NCI-H2081 (cell line): ENCODE measurements at places on chromosomes 13 and 19.
A peak's percentile ranks its signal among the peaks of the same experiment; 100 is the strongest.

- DNase-seq, result no peak
These were observed 7.1 kb upstream of the PNMA8A start for GRCh38 chr19:46478356-46478986.

DNA sequence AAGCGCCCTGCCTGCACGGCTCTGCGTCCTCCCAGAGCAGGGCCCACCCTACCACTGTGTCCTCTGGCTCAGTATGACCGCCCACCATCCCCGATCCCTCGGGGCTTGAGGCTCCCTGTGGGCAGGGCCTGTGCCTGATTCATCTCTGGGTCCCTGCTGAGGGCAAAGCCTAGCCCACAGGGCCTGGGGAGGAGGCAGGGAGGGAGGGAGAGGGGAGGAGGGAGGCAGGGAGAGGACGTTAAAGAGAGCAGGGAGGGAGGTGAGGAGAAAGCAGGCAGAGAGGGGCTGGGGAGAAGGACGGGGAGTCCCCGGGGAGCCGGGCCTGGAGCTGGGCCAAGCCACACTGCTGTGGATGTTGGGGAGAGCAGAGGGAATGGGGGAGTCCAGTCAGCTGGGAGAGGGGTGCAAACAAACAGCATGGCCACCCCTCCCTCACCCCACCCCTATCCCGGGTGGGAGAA, 4.0 kb upstream of the ERFL start:
- no peak for DNase-seq

DNA sequence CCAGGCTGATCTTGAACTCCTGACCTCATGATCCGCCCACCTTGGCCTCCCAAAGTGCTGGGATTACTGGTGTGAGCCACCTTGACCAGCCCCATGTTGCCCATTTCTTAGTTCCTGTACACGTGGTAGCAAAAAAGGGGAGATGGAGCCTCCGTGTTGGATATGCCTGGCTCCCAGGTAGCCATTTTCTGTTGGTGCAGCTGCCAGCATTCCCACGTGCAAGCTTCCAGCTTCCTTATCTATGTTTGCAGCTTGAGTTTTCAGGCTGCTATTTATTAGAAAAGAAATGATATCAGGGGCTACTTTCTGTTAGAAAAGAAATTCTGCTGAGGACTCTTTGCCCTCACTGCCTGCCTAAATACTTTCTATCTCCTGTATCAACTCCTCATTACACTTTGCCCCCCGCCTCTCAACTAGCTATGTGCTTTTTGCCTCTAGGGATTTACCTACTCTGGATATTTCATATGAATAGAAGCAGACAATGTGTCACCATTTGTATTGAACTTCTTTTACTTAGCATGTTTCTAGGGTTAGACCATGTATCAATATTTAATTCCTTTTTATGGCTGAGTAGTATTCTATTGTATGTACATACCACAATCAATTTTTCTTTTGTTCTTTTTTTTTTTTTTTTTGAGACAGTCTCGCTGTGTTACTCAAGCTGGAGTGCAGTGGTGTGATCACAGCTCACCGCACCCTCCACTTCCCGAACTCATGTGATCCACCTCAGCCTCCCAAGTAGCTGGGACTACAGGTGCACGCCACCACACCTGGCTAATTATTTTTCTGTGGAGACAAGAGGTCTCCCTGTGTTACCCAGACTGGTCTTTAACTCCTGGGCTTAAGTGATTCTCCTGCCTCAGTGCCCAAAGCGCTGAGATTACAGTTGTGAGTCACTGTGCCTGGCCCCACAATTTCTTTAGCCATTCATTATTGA, 3.4 kb upstream of the TMED1 start:
- no peak for DNase-seq

DNA sequence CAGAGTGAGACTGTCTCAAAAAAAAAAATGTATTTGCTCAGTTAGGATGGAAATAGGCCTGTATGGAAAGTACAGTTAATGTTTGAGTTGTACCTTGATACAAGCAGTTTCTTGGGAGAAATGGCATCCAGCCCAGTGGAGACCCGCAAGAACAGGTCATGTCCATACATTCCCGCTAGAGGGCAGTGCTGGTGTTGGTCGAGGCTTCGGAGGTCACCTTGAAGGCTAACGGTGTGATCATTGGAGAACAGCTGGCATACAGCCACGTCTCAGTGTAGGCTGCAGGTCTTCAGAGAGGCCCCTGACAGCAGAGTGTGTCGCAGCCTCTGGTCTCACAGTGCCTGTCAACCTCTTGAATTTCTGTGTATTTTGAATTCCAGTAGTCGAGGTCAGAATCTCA, 7.5 kb downstream of the ZNF610 start:
- DNase-seq, result no peak

- DNase-seq, result no peak
These were observed 342.3 kb downstream of the GPC5 start for GRCh38 chr13:91740756-91741155.

GRCh38 chr13:92260363-92260762, 861.9 kb downstream of the GPC5 start:
- DNase-seq, result no peak

DNA sequence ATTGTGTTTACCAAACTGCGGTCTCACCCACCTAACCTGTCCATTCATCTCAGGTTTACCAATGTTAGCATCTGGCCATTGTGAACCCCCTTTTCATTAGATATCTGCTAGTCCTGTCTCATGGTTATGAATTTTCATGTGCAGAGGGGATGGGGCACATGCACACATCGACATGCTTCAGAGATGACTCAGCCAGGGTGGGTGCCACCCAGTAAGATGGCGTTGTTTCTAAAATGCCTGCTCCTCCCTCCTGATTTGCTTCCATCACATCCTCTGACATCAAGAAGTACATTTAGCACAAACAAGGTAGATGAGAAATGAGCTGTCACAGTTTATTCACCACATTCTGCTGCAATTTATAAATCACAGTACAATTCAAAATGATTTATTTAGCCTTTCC, 51.3 kb downstream of the GPALPP1 start:
- DNase-seq, result no peak

DNA sequence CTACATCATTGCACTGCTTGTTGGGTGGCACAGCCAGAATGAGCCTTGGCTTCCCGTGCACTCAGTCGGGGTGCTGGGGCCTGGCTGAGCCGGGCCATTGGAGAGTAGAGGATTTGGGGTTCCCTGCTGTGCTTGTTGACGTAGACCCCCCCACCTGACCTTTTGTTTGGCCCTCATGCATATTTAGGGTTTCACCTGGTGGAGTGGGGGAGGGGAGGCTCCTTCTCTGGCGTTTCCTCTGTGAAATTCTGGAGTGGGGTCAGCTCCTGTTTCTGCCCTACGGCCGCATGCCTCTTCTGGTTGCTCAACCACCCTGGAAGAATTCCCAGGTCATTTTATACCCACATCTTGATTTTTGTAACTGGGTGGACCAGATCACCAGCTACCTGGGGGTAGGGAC, 82.8 kb downstream of the SIPA1L3 start:
- DNase-seq, result no peak

DNA sequence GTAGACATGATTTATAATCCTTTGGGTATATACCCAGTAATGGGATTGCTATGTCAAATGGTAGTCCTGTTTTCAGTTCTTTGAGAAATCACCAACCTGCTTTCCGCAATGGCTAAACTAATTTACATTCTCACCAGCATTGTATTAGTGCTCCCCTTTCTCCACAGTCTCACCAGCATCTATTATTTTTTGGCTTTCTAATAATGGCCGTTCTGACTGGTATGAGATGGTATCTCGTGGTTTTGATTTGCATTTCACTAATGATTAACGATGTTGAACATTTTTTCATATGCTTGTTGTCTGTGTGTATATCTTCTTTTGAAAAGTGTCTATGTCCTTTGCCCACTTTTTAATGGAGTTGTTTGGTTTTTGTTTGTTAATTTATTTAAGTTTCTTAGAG, 165.1 kb downstream of the PDS5B start:
- DNase-seq, result no peak

GRCh38 chr19:48992581-48993174, 431 bp downstream of the GYS1 start:
- DNase-seq, result no peak

DNA sequence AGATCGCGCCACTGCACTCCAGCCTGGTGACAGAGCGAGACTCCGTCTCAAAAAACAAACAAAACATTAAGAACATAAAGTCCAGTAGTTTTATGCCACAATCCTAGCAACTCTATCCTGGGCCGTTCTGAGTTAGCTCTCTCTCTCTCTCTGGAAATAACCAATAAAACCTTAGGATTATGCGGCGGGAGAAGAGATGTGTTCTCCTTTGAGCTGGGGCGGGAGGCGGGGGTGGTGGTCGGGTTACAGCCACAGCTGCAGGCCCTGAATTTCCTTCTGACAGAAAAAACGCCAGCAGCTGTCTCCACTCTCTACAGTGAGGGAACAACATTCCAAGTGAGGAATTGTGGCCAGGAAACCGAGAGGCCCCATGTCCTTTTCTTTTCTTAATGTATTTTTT, 9.1 kb upstream of the PNMA8A start:
- no peak for DNase-seq

- DNase-seq, result no peak
These were observed 46.1 kb upstream of the GPC6 start for GRCh38 chr13:93180356-93180969.

DNA sequence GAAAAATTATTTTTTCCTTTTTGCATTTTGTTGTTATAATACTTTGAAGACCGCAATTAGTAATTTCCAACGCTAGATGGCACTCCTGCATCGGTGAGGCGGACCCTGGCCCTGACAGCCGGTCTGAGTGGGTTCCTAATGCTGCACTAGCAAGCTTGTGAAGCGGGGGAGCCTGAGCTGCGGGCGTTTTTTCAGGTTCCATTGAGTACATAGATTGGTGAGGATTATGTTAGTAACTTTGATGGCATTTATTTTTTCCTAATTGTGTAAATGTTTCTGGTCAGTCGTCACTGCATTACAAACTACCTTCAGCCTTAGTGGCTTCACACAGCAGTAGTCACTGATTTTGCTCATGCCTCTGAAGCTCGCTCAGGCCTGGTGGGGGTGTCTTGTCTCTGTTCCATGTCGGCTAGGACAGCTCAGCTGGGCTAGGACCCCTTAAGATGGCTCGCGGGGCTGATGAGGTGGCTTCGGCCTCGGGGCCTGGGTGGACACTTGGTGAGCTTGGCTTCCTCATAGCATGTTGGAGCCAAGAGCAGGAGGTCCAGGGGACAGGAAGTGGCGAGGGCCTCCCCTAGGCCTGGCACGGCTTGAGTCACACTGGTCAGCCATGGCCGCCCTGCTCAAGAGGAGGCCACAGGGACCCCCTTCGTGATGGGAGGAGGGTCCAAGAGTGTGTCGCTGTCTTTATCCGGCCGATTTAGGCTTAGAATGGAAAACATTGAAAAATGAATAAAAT, 25.0 kb downstream of the ERCC5 start:
- peak; percentile 48 for DNase-seq

- no peak for DNase-seq
These were observed 75.9 kb upstream of the RNF113B start for GRCh38 chr13:98252931-98253470.

DNA sequence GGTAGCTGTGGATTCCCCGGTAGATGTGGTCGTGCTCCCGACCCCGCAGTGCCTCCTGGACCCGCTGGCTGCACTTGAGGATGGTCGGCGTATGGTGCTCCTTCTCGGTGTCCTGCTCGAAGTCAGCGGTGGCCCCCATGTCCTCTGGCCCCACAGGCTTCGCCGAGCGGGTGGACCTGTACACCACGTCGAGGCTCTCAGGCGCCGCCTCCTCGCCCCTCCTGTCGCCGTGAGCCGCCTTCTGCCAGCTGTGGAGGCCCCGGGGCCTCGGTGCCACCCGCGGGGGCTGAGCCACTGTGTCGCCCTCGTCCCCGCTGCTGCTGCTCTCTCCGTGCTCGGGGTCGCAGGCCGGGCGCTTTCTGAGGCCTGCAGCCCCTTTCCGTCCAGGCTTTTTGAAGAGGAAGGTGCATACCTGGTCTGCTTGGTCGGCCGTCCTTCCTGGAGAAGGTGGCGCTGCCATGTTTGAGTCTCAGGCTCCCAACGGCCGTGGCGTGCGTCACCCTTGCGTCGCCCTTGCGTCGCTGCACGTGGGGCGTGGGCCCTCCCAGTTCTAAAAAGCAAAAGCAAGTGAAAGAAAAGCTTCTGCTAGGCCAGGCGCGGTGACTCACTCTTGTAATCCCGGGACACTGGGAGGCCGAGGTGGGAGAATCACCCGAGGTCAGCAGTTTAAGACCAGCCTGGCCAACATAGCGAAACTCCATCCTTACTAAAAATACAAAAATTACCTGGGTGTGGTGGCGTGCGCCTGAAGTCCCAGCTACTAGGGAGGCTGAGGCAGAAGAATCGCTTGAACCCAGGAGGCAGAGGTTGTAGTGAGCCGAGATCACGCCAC, at the start of gene RNF113B:
Gene RNF113B, minus strand, starts transcription at position 493 of the 832 bp plus-strand sequence. Its CDS starts 33 bp downstream, at position 460.
- DNase-seq, result no peak

DNA sequence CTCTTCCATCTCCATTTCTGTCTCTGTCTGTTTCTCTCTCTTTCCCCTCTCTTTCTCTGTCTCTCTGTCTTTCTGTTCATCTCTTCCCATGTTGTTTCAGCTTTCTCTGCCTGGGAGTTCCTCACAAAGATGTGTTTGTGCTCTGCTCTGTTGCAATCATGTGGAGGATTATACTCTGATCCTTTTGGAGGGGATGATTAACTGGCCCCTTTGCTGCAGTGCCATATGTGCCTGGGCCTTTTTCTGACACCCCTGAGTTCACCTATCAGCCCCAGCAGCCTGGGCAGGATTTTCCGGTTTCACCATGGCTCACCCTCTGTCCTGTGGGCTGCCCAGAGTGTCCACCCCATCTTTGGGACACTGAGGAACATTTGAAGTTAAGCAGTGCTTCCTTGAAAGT, 9.0 kb upstream of the TEX26 start:
- no peak for DNase-seq

- DNase-seq, result peak; percentile 66
These were observed 169.1 kb downstream of the SHISA2 start for GRCh38 chr13:25882466-25883357.

DNA sequence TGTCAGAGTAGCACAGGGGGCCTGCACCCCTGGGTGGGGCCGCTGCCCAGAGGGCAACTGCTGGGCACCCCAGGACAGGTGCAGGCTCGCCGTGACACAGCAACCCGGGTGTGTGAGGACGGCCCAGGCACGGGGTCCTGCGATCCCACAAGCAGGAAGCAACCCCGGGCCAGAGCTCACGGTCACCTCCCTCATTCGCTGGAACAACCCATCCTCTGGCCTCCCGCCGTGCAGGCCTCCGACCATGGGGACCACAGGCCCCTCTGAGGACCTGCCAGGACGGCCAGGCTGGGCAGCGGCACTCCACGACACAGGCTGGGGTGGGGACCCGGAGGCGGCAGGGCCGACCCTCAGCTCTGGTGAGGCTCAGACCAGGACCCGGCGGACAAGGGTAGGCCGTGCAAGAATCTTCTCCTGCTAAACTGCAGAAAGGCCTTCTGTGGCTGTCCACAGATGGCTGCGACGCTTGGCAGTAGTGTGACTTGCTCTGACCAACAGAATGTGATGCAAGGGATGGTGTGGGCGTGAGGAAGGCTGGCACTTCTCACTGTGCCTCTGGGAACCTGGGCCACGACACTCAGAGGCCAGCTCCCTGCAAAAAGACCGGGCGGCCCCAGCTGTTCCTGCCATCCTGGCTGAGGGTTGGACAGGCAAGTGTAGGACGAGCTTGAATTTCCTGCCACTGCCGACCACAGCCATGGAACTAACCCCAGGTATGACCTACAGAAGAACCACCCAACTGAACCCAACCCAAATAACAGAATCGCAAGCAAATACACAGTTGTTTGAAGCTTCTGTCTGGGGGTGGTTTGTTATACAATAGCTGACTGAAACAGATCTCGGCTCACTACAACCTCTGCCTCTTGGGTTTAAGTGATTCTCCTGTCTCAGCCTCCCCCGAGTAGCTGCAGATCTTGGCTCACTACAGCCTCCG, 26.5 kb downstream of the PIP5K1C start:
- no peak for DNase-seq

- peak; percentile 60 for DNase-seq
These were observed 22.2 kb downstream of the CCDC169 start for GRCh38 chr13:36275190-36276002.
